B cell (primary cell): ENCODE measurements at places on chromosomes 1 and 21. TPM values are rescaled to one million over a fixed set of nuclear protein-coding genes. Genes with fewer than 3 reads are reported as not detected.

- DNase-seq, result no peak
- H3K4me1 ChIP-seq, result no peaks in the 10 kb centered on the region
- no peak overlapping the region for H3K4me3 ChIP-seq
- no peak overlapping the region for H3K27ac ChIP-seq
Observed at GRCh38 chr1:29786791-29787732, 550.7 kb downstream of the PTPRU start.

GBP7 gene
- not detected in 2 replicates for total RNA-seq

DNA sequence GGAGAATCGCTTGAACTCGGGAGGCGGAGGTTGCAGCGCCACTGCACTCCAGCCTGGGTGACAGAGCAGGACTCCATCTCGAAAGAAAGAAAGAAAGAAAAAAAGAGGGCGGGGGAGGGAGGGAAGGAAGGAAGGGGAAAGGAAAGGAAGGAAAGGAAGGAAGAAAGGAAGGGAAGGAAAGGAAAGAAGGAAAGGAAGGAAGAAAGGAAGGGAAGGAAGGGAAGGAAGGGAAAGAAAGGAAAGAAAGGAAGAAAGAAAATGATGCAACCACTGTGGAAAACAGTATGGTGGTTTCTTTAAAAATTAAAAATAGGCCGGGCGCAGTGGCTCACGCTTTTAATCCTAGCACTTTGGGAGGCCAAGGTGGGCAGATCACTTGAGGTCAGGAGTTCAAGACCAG lies 15.2 kb upstream of the RCAN3 start:
- no peak for DNase-seq
- H3K4me1 ChIP-seq, result no peaks in the 10 kb centered on the region
- no peak overlapping the region for H3K4me3 ChIP-seq
- H3K36me3 ChIP-seq, result no peaks in the 10 kb centered on the region

DNA sequence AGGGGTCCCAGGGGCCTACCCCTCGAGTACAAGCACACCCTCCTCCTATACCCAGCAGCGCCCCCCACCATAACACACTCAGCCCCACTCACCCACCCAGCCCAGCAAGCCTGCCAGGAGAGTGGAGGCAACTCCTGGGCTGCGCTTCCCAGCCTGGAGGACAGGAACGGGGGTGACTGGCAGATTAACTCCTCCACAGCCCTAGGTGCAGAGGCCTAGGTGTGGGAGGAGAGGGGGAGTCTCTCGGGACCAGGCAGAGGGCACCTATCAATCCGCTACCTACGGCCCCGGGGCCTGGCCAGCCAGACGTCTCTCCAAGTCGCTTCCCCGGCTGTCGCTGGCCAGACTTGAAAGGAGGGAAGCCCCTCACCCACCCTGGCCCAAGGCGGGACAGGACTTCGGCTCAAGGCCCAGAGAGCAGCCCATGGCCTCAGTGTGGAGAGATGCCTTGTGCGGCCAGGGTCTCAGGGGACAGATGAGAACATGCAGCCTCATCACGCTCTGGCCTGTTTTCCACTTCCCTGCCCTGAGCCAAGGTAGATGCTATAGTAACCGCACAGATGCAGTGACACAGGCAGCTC lies 24.9 kb downstream of the MATN1 start:
- no peak overlapping the region for H3K27ac ChIP-seq
- H3K36me3 ChIP-seq, result no peaks in the 10 kb centered on the region
- no peak overlapping the region for H3K4me3 ChIP-seq
- no peaks in the 10 kb centered on the region for H3K27me3 ChIP-seq

- H3K27me3 ChIP-seq, result no peaks in the 10 kb centered on the region
- DNase-seq, result no peak
- no peak overlapping the region for H3K27ac ChIP-seq
- H3K4me3 ChIP-seq, result no peak overlapping the region
- H3K36me3 ChIP-seq, result no peaks in the 10 kb centered on the region
- no peaks in the 10 kb centered on the region for H3K4me1 ChIP-seq
Observed at GRCh38 chr1:79302380-79302930, 295.9 kb upstream of the ADGRL4 start.

DNA sequence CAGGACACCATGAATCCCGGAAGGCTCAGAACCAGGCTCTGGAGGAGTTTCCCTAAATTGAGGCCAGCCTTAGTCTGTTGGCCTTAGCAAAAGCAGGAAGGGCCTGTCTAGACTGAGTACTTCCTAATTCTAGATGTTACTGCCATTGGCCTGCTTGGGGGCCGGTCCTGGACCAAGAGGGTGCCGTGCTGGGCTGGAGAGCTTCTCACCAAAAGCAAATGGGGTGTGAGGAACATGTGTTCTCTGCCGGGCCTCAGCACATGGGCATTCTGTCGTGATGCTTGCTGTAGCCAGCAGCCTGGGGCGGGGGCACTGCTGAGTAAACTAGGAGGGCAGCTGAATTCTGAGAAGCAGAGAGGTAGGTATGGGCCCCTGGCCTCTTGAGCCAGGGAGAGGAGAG lies 35.7 kb upstream of the MAN1C1 start:
- H3K36me3 ChIP-seq, result no peaks in the 10 kb centered on the region
- H3K4me1 ChIP-seq, result peaks cover 19% of the 10 kb centered on the region
- no peak overlapping the region for H3K27ac ChIP-seq
- no peak overlapping the region for H3K4me3 ChIP-seq
- H3K27me3 ChIP-seq, result no peaks in the 10 kb centered on the region

- no peaks in the 10 kb centered on the region for H3K27me3 ChIP-seq
- H3K4me1 ChIP-seq, result no peaks in the 10 kb centered on the region
- H3K4me3 ChIP-seq, result no peak overlapping the region
- no peak for DNase-seq
Observed at GRCh38 chr21:17393413-17393812, 119.4 kb upstream of the CXADR start.

GPR153 gene
- total RNA-seq, result 0.20 and 0.27 TPM in 2 replicates

GNAT2 gene
- not detected in 2 replicates for total RNA-seq

DNA sequence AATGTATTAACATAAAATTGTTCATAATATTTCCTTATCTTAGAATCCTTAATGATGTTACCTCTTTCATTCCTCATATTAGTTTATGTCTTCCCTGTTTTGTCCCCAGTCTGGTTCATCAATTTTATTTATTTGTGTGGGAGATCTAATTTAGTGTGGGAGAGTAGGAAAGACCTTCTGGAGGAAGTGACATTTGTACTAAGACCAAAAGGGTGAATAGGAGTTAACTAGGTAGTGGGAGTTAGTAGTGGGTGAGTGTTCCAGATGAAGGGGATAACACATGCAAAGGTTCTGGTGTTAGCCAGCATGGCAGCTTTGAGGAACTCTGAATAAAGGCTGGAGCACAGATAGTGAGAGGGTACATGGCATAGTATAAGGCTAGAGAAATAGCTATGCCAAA lies 21.4 kb downstream of the RASAL2 start:
- H3K27ac ChIP-seq, result no peak overlapping the region
- peaks cover 2% of the 10 kb centered on the region for H3K27me3 ChIP-seq
- H3K4me1 ChIP-seq, result no peaks in the 10 kb centered on the region
- no peak for DNase-seq
- H3K36me3 ChIP-seq, result no peaks in the 10 kb centered on the region
- H3K4me3 ChIP-seq, result no peak overlapping the region

GRCh38 chr1:94988356-94988755 lies 61.4 kb upstream of the CNN3 start:
- no peaks in the 10 kb centered on the region for H3K27me3 ChIP-seq
- H3K4me1 ChIP-seq, result no peaks in the 10 kb centered on the region
- H3K4me3 ChIP-seq, result no peak overlapping the region
- H3K36me3 ChIP-seq, result no peaks in the 10 kb centered on the region
- H3K27ac ChIP-seq, result no peak overlapping the region

KRTAP10-10 gene
- total RNA-seq, result not detected in 2 replicates

GRCh38 chr1:108000620-108001111 lies 35.7 kb upstream of the VAV3 start:
- peaks cover 3% of the 10 kb centered on the region for H3K36me3 ChIP-seq
- H3K4me3 ChIP-seq, result no peak overlapping the region
- no peaks in the 10 kb centered on the region for H3K27me3 ChIP-seq

GPR61 gene
- total RNA-seq, result not detected in 2 replicates

DNA sequence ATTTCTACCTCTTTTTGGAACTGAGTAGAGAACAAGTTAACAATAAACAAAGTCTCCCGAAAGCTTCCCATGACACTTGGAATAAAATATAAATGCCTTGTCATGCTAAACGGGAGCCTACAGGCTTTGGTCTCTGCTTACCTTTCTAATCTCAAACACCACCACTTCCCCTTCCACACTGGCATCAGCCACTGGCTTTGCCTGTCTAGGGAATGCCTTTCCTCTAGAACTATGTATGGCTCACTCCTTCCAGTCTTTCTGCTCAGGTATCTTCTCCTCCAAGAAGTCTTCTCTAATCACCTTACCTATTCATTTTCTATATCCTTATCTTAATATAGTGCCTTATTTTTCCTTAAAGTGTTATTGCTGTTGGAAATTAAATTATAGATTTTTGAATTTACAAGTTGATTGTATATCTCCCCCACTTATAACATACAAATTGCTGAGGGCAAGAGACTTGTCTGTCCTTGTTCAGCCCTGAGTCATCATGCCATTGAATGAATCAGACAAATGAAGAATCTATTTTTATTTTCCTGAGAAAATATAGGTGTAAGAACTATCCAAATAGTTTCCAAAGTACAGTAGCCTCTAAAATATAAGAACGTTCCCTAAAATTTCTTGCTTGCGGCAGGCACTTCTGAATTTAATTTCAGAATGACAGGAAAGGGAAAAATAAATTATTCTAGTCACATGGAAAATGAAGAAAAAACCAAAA lies 119.2 kb downstream of the TM2D1 start:
- no peak overlapping the region for H3K27ac ChIP-seq
- no peaks in the 10 kb centered on the region for H3K4me1 ChIP-seq
- H3K4me3 ChIP-seq, result no peak overlapping the region
- no peaks in the 10 kb centered on the region for H3K27me3 ChIP-seq
- H3K36me3 ChIP-seq, result no peaks in the 10 kb centered on the region
